Bronchial smooth muscle cell (primary cell): ENCODE measurements at places on chromosomes 6 and 20. TPM values are rescaled to one million over a fixed set of nuclear protein-coding genes. Genes with fewer than 3 reads are reported as not detected.

CYP21A2 gene
- under 0.01 TPM in 1 of 2 replicates, not detected in the other for total RNA-seq

ZNF831 gene
- total RNA-seq: under 0.01 TPM in 1 of 2 replicates, not detected in the other

ADGRF5 gene
- total RNA-seq: under 0.01 TPM in 1 of 2 replicates, not detected in the other

RSPH3 gene
- 4.4 and 4.8 TPM in 2 replicates for total RNA-seq

NTSR1 gene
- total RNA-seq: under 0.01 and 0.32 TPM in 2 replicates

ECT2L gene
- total RNA-seq: 0.09 and 0.16 TPM in 2 replicates

APOM gene
- total RNA-seq: 1.6 and 1.8 TPM in 2 replicates

BACH2 gene
- 0.32 and 0.52 TPM in 2 replicates for total RNA-seq

TSBP1 gene
- total RNA-seq: not detected in 2 replicates

BPIFB2 gene
- total RNA-seq: not detected in 2 replicates

FNDC11 gene
- total RNA-seq: 0.60 and 0.95 TPM in 2 replicates

HCRTR2 gene
- not detected in 2 replicates for total RNA-seq

CST5 gene
- not detected in 2 replicates for total RNA-seq

ASIP gene
- total RNA-seq: not detected in 2 replicates

SNAP25 gene
- total RNA-seq: 4.5 and 13.6 TPM in 2 replicates

FOXC1 gene
- total RNA-seq: 2.3 and 4.7 TPM in 2 replicates

OPN5 gene
- under 0.01 TPM in 2 replicates for total RNA-seq

SNPH gene
- total RNA-seq: 6.7 and 9.6 TPM in 2 replicates

ZBTB46 gene
- 23.6 and 54.7 TPM in 2 replicates for total RNA-seq

KIF25 gene
- total RNA-seq: not detected in 2 replicates

SLC35F1 gene
- total RNA-seq: under 0.01 TPM in 1 of 2 replicates, not detected in the other

PARD6B gene
- 0.26 and 0.47 TPM in 2 replicates for total RNA-seq

MED23 gene
- total RNA-seq: 15.6 and 23.0 TPM in 2 replicates

POPDC3 gene
- 4.9 and 7.9 TPM in 2 replicates for total RNA-seq

DSE gene
- total RNA-seq: 74.4 and 89.3 TPM in 2 replicates

EFCAB8 gene
- under 0.01 TPM in 1 of 2 replicates, not detected in the other for total RNA-seq

GGT7 gene
- 10.7 and 12.9 TPM in 2 replicates for total RNA-seq
